8988T (cell line): ENCODE measurements at places on chromosomes 1 and 21.

DNA sequence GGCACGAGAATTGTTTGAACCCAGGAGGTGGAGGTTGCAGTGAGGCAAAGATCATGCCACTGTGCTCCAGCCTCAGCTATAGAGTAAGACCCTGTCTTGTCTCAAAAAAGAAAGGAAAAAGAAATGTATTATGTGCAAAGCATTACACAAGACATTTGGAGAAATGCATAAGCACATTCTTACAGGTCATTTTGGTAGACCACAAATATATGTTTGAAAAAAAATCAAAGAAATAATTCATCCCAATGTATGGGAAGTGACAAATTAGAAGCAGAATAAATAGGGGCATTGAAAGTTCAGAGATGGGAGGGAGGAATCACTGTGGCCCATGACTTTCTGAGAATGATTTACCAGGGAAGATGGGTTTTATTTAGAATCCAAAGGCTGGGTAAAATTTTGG lies 283.5 kb upstream of the ADAMTS5 start:
- no peak for DNase-seq

- no peak for DNase-seq
Observed at GRCh38 chr1:224632921-224633321, 16.8 kb downstream of the CNIH3 start.

- DNase-seq = no peak
Observed at GRCh38 chr1:30632481-30632880, 90.9 kb downstream of the MATN1 start.

DNA sequence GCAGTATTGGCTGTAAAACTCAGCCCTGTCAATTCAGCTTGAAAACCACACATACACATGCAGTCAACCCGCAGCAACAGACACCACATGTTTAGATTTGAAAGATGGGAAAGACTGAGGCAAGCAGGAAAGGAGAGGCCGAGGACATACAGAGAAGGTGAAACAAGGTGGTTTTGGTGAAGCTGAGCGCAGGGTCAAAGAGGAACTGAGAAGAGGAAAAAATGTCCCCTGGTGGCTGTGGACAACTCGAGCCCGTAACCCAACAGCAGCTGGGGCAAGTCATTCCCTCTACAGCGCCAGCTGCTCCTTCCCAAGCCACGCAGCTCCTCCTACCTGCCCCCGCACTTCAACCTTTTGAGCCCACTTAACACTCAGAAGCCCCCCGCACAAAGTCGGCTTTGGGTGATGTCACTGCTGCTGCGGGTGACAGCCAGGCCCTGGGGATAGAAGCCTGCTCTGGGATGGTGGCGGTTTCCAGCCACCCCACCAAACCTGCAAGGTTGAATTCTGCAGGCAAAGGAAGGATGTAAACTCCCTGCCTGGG lies 63.0 kb downstream of the KCNN3 start:
- no peak for DNase-seq

- DNase-seq = no peak
Observed at GRCh38 chr21:45918835-45919447, 62.6 kb upstream of the COL6A1 start.

DNA sequence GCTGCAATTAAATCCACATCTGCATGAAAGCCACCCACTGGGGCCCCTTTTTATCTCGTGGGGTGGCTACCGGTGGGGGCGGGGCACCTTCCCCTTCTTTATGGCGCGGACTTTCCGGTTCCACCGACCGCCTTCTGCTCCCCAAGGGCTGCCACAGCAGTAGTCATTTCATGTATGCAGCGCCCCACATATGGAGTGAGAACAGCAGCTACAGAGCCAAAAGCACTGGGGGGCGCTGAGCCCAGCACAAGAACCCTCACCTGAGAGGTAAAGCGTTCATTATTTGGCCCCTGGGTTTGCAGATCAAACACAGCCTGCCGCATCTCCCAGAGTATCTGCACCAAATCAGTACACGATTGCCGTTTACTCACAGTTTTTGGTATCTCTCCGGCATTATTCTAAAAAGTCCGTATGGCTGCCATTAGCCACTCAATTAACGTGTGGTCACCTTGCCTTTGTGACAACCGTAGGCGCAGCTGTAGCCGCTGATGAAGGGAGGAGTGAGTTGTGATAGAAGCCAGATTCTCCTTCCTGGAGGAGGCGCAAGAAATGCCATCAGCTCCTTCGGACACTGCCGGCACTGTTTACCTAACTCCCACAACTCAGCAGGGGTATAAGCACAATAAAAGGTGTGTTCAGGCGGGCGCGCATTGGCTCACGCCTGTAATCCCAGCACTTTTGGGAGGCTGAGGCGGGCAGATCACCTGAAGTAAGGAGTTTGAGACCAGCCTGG lies 30.4 kb upstream of the CR2 start:
- DNase-seq = no peak

- no peak for DNase-seq
Observed at GRCh38 chr21:34034369-34035014, 38.9 kb upstream of the MRPS6 start.

- no peak for DNase-seq
Observed at GRCh38 chr1:74317663-74318062, 82.5 kb downstream of the TNNI3K start.

DNA sequence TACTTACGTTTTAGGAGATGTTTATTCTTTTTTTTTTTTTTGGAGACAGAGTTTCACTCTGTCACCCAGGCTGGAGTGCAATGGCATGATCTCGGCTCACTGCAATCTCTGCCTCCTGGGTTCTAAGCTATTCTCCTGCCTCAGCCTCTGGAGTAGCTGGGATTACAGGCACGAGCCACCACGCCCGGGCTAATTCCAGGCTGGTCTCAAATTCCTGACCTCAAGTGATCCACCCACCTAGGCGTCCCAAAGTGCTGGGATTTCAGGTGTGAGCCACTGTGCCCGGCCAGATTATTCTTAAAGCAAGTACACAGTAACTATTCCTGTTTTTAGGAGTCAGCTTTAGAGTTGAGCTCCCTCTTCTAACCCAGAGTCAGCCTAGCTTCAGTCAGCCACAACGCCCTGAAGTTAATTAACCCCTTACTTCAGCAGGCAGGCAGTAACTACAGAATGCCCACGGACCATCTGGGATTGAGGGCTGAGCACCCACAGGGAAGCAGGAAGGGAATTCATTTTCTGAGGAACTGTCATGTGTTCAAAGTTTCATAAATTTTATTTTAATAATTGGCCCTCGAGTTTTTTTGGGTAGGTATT lies 5.3 kb upstream of the ID3 start:
- DNase-seq = no peak

DNA sequence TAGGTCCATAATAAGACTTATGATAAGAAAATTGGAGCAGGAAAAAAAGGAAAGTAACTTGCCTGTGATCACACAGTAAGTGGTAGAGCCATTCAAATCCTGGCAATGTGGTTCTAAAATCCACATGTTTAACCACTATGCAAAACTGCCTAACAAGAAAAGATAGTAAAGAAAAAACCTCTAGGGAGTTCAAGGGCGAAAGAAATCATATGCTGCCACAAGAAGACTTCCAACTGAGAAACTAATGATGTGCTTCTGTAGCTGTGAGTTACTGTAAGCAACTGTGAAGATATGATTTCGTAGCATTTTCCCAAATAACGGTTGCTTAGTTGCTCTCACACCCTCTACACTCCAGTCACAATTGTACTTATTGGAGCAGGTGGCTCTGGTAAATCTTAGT lies 20.9 kb upstream of the LYPLAL1 start:
- no peak for DNase-seq

- no peak for DNase-seq
Observed at GRCh38 chr1:35935442-35936388, 4.8 kb downstream of the AGO3 start.

- DNase-seq = no peak
Observed at GRCh38 chr1:151290709-151291303, 8.7 kb downstream of the ZNF687 start.

DNA sequence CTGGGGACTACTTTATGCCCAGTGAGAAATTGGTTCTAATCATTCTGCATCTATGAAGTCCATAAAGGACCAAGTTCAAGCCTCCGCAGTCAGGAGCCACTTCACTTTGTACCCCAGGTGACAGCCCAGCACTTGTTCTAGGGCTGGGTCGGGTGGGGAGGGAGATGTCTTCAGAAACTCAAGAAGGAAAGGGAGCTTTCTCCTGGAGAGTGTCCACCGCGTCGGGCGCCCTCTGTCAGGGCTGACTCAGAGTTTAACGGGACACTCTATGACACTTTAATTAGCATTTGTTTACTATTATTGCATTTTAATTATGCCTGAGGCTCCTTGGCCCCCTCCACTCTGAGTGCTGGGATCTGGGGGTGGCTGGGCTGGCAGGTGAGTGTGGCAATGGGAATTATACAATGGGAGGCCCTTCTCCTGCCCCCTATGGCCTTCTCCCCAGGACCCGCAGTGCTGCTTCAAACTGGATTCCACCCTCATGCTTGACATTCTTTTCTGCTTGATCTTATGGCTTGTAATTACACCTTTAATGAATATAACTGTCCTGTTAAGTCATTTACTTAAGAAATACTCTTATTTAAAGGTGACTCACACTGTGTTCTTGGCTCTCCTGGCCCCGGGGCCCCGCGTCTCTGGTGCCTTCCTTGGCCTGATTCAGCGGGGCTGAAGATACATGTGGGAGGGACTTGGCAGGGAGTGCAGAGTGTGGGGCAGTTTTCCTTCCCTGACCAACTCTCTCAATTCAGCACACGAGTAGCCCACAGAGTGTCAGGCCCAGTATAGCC lies 136.6 kb downstream of the PLXNA2 start:
- no peak for DNase-seq

DNA sequence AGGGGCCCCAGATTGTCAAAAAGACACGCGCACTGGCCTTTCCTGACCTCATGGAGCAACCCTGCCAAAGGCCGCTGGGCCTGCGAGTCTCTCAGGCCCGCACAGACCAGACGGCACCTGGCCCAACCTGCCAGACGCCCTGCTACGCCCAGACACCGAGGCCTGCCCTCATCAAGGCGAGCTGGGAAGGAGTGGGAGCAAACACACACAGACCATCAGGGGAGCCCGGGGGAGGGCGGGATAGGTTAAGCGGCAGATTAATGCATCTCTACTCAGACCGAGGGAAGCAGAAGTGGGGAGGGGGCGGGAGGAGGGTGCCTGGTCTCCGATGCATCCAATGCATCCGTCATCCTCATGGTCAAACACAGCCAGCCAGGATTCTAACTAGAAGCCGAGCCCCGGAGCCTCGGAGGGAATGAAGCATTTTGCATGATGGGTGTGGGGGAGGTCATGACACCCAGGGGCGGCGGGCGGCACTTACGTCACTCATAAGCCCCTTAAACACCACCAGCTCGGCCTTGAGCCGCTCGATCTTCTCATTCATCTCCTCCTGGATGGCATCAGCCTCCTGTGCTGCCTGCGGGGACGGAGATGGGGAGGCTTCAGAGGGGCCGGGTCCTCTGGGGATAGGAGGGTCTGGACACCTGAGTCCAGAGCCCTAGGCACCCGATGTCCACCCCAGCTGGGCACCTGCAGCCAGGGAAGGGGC lies 17.0 kb upstream of the ALDH4A1 start:
- no peak for DNase-seq

DNA sequence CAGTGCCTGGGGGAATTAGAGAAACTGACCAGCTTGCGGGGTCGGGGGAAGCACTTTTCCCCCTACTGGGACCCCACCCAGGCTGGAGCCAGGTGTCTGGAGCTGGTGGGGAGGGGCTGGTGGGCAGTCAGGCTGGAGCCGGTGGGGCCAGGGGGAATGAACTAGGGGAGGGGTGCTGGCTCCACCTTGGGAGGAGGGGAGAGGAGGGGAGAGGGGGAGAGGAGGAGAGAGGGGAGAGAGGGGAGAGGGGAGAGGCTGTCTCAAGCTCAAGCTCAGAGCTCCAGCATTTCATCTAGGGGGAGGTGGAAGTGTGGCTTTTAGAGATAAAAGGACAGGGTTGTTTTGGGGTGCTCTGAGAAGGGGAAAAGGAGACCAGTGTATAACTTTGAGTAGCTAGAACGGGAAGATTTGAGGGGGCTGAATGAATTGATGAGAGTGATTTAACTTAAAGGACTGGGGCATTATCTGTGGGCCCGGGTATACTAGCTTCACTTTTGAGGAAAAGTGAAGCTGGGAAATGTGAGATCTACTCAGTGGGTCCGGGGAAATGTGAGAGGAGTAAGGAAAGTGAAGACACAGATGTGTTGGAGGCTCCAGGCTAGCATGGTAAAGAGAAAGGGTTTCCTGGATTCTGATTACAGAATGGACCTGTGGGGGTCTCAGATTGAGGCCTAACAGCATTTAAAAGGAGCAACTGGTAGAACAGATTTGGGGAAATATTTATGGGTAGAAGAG lies 2.8 kb downstream of the EFNA1 start:
- no peak for DNase-seq

DNA sequence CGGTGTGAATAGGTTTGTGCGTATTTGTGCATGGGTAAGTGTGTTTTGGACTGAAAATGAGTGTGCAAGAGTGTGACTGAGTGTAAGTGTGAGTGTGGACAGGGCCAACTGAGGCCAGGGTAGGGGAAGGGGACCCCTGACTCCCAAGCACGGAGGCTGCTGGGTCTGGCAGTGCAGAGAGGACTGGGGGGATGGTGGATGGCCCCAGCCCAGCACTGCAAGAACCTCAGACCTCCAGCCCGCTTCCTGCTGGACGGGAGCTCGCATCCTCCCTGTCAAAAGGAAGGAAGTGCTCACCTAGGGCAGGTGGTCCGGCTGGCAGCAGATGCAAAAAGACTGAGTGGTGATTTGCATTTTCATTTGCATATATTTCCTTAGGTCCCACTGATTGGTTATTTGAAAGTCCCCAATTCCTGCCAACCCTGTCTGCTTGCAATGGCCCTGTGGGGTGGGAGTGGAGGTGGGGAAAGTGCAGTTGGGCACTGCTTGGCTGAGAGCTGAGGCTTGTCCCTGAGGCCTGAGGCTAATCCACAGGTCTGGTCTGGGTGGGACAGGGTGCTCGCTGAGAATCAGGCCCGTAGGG lies 42.8 kb upstream of the CASZ1 start:
- no peak for DNase-seq

DNA sequence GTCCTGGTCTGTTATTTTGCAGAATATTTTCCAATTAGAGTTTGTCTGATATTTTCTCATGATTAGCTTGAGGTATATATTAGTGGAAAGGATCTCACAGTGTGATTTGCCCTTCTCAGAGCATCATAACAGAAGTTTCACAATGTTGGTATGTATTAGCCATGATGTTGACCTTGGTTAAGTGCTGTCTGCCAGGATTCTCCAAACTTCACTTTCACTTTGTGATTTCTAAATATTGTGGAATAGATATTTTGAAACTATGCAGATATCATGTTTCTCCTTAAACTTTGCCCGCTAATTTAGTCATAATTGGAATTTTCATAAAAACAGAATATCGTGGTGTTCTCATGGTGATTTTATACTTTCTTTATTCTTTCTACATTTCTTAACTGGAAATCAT lies 98.0 kb upstream of the DEPDC1 start:
- DNase-seq = no peak

- no peak for DNase-seq
Observed at GRCh38 chr1:182493063-182493462, 43.1 kb downstream of the RGSL1 start.

DNA sequence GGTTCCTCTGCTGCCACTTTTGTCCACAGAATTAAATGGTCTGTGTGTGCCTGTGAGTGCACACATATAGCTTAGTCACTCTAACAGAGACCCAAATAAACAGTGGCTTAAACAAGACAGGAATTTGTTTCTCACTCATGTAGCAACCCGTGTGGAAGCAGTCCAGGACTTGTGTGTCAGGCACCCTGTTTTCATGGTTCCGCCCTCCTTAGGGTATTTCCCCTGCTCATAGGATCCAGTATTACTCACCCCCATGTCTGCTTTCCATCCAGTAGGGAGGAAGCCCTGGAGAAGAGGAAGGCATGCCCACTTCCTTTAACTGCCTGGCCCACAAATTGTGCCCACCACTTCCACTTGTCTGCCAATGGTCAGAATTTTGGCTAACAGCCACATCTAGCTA lies 41.3 kb upstream of the TACSTD2 start:
- no peak for DNase-seq

GRCh38 chr1:21633141-21633755 lies 35.9 kb downstream of the RAP1GAP start:
- DNase-seq = no peak

GRCh38 chr1:170369000-170369399 lies 163.0 kb upstream of the GORAB start:
- no peak for DNase-seq
